ENCODE measurements at places on chromosomes 7 and 10.

DNA sequence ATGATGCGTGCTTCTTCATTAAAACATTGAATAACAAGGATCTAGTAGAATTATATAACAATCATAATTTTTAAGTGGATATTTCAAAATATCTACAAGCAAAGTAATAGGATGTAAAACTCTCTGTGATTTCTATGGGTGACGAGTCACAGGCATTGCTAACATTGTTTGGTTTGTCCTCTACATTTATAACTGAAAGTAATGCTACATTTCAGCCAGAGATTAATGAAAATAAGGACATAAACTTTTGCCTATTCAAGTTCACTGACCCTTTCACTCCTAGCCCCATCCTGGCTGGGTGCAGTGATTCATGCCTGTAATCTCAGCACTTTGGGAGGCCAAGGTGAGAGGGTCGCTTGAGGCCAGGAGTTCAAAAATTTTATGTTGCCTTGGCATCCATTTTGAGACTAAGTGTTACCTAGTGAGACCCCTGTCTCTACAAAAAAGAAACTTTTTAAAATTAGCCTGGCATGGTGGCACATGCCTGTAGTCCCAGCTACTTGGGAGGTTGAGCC lies 38.4 kb upstream of the HSPA12A start:
- DNase-seq = no peak

DNA sequence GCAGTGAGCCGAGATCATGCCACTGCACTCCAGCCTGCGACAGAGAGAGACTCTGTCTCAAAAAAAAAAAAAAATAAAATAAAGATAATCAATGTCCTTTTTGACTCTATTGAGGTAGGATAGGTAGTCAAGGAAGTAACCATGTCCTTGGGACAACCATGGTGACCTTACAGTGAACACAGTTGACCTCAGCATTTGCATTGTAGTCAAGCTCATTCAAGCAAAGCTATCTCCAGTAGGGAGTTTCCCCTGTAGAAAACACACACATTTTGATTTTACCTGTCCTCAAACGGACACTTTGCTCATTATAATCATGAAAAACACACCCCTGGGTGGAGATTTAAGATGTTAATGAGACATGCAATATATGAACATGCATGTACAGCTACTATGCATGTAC lies 171.7 kb downstream of the KIF20B start:
- DNase-seq = no peak

DNA sequence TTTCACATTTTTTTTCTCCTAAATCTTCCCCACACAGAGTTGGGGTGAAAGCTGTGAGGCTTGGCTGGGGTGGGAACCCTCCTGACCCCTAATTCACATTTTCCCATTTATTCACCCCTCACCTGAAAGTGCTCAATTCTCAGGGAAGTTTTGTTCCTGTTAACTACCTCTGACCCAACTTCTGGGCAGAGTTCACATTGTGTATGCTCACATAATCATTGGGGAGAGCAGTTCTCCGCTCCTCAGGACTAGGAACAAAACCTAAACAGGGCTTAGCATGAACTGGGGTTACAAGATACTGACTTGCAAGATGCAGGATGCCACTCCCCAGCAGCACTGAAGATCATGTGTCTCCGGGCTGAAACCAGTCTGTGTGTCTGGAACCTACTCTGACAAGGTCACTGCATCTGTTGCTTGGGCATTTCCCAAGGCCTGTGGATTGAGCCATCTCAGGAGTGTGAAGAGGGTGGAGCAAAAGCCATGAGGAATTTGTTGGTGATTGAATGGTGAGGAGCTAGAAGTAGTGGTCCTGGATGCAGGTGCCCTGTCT lies 258.1 kb upstream of the IGFBP3 start:
- DNase-seq = peak; percentile 27

DNA sequence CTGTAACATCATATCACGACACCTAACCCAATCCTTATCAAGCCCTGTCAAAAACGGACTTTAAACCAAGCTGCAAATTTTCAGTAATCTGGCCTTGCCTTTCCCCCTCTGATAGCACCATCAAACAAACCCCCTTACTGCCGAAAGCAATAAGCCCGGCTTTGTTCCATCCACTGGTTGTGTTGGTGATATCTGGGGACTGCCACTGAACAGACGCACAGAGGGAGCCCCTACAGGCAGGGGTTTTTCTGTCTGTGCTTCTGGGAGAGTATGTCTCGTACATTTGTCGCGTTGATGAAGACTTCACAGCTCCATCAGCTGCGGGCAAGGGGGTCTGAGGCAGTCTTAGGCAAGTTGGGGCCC lies 550 bp upstream of the PLAU start:
- DNase-seq = peak; percentile 82

- no peak for DNase-seq
Observed at GRCh38 chr7:84700563-84701370, 486.1 kb downstream of the SEMA3D start.

- DNase-seq = no peak
Observed at GRCh38 chr10:84204122-84204521, 9.8 kb downstream of the CDHR1 start.

GRCh38 chr10:30583778-30584415 lies 45.7 kb downstream of the LYZL2 start:
- DNase-seq = peak; percentile 64

DNA sequence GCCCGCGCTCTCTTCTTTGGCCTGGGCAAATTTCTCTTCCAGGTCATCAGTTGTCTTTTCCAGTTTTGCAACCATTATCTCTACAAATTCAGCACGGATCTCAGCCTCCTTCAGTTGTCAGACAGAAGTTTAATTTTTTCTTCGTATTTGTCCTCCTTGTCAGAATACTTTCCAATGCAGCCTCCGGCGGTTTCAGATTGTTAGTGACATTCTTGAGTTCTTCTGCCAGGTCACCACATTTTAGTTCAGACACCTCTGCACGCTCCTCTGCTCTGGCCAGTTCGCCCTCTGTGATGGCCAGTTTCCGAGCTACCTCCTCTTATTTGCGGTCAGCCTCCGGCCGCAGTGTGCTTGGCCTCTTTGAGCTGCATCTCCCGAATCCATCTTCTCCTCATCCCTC lies 32.8 kb upstream of the CPN1 start:
- DNase-seq = no peak

DNA sequence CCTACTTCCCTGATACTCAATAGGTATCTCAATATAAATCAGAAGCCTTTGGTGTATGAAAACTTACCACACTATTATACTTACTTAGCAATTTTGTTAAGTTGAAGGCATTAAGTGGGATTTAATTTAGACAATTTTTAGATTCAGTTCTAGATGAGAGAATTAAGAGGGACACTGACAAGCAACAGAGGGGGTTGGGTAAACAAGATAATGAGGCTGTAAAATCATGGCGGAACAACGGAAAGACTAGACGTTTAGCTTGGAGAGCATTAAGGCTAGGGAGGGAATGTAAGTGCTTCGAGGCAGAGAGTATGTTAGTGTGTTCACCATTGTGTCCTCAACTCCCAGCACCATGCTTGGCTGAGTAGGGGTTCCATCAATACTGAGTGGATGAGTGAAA lies 71.3 kb downstream of the DENND11 start:
- no peak for DNase-seq

- no peak for DNase-seq
Observed at GRCh38 chr7:83036721-83037380, 125.8 kb downstream of the PCLO start.

GRCh38 chr10:62852961-62853702 lies 37.0 kb upstream of the EGR2 start:
- DNase-seq = no peak

DNA sequence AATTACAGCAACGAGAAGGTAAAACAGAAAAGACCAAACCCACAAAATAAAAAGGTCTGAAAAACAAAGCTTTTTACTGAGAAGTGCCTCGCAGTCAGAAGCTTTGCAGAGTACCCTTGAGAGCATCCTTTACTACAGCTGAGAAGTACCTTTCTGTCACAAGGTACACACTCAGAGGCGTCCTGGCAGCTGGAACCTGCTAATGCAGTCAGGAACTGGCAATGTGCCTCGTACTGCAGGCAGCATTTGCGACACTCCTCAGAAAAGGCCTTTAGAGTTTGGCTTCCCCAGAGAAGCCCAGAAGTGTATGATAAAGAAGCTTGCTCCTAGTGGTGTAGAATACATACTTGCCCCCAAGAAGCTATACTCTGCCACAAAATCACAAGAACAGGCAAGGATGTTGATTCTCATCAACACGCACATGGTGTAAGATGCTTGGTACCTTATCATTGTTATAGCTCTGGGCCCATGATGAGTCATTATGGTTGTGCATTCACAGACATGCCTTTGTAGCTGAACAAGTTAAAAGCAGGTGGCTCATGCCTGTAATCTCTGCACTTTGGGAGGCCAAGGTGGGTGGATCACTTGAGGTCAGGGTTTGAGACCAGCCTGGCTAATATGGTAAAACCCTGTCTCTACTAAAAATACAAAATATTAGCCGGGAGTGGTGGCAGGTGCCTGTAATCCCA lies 2.0 kb upstream of the GTPBP4 start:
- DNase-seq = peak; percentile 49

GRCh38 chr10:97798958-97799610 lies 27.3 kb upstream of the SFRP5 start:
- no peak for DNase-seq

- peak; percentile 80 for DNase-seq
Observed at GRCh38 chr7:27647046-27647445, 15.6 kb downstream of the HIBADH start.

DNA sequence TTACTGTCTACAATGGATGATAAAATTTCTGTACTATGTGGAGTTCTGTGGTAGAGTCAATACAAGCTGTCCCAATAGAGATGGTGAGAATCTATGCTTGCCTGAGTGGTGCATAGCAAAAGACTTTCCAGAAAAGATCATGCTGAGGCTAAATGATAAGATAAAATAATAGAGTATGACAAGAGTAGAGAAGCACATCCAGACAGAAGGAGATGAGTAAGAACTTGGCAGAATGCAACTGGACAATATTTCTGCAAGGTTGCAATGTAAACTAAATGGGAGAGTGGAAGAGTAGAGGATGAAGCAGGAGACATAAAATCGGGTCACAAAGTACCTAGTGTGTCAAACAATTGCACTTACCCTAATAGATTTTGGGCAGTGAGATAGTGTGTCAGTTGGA lies 347.6 kb downstream of the MDFIC start:
- no peak for DNase-seq

GRCh38 chr10:22308390-22308789 lies 7.8 kb upstream of the COMMD3 start:
- peak; percentile 33 for DNase-seq

DNA sequence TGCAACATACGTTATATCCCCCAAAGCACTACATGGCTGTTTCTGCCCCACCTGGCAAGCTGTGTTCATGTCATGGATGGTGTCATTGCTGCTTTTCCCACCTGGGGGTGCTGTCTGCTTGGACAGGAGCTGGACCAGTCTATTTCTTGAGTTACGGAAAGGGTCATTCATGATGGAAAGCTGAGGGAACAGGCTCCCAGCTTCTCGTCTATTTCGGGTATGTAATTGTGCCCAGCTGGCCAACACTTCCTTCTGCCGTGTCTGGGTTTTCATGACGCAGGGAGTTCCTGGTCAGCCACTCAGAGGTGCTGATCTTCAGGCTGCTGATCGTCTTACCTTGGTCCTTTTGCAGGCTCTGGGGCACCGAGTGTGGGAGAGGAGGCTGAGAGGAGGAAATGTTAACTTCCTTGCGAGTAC lies 8.6 kb downstream of the BTBD16 start:
- peak; percentile 51 for DNase-seq

DNA sequence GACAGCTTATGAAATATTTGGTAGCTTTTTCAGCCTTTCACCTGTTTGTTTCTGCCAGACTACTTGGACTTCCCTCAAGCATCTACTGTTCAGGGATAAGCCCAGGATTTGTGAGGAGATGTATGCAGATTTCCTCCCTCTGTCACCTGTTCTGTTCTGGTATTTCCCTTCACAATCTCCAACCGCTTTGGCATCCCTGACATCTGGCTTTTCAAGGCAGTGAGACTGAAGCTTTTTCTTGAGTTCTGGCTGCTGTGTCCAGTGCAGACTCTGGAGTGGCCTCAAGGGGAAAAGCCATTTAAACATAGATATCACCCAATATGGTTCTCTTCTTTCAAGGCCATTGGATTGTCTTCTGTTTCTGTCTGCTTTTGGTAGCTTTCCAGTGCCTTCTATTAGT lies 369.7 kb downstream of the LRMDA start:
- no peak for DNase-seq

GRCh38 chr10:90969121-90969534 lies 48.2 kb upstream of the ANKRD1 start:
- DNase-seq = peak; percentile 3

GRCh38 chr7:44142028-44142427 lies 896 bp upstream of the MYL7 start:
- no peak for DNase-seq

DNA sequence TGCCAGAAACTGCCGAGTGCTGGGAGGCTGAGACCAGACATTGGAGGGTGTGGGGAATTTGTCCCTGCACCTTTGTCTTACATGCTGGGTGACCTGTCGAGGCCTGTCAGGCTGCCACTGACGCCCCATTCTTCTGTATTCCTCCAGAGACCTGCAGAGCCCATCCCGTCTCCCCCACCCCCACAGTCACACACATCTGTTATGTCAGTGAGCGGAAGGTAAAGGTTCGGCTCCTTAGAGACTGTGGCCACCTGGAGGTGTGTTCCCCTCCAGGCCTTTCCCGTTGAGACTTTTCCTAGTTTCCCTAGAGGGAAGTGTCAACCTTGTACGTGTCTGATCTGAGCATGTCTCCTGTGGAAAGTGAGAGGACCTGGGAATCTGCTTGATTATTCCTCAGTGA lies 84.5 kb downstream of the ATXN7L1 start:
- no peak for DNase-seq

DNA sequence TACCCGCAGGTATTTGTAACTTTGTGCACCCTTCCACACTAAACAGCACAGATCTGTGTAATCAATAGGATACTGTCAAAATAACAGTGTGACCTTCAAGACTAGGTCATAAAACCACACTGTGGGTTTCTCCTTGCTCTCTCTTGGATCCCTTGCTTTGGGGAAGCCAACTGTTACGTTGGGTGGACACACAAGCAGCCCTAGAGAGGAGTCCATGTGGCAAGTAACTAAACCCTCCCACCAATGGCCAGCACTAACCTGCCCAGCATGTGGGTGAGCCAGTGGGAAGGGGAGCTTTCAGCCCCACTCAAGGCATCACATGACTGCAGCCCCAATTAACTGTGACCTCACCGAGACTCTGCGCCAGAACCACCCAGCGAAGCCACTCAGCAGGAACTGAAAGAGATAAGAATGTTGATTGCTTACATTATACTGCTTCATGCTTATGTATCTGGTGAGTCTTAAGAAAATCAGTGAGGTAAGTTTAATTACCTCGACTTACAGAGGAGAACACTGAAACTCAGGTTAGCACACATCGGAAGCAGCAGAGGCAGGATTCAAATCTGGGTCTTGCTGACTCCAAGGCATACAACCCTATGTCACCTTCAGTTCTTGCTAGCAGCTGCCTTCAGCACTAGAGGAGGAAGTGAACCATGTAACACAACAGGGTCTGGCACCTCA lies 9.4 kb upstream of the ZC3HAV1 start:
- DNase-seq = peak; percentile 50

DNA sequence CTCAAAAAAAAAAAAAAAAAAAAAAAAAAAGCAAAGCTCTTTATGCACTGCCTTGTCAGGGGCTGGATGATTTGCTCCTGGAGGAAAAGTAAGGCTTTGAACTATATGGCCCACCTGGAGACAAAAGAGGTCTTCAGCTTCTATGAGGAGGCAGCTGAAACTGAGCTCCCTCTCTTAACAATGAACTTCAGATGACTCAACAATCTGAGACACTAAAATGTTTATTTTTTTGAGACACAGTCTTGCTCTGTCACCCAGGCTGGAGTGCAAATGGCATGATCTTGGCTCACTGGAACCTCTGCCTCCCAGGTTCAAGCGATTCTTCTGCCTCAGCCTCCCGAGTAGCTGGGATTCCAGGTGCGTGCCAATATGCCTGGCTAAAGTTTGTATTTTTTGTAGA lies 36.7 kb downstream of the RAB19 start:
- DNase-seq = no peak
